ENCODE measurements at places on chromosomes 5 and 9.

DNA sequence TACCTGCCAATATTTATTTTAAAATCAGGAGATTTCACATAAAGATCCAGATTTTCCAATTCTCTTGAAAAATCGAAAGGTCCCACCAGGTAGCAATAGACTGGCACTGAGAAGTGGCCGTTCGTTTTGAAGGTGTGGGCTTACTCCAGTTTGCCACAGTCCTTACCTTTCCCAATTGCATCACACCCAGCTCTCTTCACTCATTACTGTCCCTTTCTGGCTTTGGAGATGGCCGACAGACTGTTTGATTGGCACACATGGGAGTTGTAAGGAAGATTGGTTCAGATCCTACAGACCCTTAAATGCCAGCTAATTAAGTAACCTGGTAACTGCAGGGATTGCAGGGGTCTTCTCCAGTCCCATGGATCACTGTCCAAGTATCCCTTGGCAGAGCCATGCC, 68.7 kb upstream of the LARP1 start:
- no peak for DNase-seq

DNA sequence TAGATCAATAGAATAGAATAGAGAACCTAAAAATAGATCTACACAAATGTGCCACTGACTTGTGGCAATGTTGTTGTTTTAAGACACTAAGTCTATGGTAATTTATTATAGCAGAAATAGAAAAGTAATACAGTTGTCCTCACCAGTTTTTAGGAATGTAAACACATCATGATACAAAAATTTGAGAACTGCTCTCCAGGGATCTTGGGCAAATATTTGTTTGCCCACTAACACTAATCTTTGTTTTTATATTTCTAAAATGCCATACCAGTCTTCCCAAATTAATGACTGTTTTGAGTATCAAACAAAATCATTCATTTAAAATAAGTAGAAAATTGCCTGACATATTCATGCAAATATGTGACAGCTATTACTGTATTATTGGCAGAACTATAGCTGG, 297.6 kb downstream of the BRINP1 start:
- no peak for DNase-seq

DNA sequence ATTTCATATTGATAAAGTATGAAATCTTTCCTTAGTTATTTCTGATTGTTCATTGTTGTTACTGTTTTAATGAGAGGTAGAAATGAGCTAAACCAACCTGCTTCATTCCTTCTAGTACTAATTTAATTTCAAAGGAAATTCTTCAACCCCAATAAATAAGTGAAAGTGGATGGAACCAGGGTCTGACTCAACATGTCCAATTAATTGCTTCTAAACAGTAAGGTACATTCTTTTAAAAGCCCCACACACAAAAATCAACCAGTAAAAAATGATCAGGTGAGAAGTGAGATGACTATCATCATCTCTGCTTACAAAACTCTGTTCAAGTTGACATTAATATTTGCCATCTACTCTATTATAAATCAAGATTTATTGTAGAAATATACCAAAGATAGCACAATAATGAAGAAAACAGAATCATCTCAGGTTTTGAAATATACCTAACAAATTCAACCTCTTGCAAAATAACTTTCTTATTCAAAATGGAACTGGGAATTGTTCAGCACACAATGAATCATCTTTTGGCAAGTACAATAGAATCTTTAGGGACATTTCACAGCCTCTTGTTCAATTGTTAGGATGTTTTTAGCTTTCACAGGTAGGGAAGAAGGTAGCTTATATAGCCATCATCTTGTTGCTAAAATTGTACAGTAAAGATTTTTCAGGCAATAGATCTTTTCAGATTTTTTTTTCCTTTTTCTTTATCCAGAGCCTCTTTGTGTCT, 114.5 kb downstream of the RPS23 start:
- no peak for DNase-seq

GRCh38 chr9:89419978-89420394, 77.9 kb downstream of the SEMA4D start:
- no peak for DNase-seq

DNA sequence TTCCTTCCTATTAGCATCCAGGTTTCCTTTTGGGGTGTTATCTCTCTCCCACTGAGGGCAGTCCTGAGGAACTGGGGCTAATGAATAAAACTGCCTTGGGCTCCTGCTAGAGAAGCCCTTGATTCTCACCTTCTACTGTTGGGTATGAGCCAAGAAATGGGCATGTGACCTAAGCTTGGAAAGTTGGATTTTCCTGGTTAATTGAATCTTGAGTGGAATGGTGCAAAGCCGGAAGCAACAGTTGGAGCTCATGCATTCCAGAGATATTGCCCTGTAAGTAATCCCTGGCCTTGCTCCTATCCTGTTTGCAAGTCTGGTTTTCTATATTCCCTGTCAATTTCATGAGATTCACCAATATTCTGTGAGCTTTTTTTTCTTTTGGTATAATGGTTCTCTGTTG, 158.5 kb upstream of the ELL2 start:
- DNase-seq, result no peak

DNA sequence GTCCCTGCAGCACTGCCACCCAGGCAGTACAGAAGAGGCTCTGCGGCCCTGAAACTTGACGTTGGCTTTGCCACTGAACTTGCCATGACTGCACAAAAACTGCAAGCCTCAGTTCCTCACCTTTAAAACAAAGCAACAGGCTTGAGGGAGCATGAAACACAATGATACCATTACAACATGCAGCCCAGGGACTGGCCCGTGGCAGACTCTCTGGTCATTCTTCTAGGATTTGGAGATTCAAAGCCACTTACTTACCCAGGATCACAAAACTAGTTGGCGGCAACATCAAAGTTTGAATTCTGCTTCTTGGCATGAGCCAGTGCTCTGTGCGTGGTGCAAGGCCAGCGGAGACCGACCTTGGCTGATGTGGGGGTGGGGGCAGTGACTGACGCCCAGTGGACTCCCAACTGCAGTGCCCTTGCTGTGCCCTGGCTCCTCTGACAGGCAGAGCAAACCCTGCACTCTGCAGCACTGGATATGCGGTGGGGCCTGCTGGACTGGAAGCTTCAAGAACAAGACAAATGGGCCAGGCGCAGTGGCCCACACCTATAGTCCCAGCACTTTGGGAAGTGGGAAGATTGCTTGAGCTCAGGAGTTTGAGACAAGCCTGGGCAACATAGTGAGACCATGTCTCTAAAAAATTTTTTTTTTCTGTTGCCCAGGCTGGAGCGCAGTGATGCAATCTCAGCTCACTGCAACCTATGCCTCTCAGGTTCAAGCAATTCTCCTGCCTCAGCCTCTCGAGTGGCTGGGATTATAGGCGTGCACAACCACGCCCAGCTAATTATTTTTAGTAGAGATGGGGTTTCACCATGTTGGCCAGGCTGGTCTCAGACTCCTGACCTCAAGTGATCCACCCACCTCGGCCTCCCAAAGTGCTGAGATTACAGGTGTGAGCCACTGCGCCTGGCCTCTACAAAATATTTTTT, 18.9 kb downstream of the SQSTM1 start:
- DNase-seq, result no peak

DNA sequence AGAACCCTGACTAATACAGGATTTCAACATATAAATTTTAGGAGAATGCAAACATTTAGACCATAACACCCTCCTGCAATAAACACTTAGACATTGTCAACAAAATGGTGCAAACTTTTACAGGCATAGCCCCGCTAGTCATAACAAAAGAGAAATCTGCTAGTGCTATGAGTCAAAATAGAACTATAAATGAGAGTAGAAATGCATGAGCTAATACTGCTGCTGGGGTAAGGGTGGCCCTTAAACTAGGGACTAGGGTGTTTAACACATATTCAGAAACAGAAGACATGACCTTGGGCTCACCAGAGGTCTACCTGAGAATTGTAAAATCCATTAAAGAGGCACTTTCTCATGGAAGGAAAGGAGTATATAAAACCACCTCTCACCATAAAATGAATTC, 131.6 kb downstream of the TLR4 start:
- DNase-seq, result no peak

- no peak for DNase-seq
Observed at GRCh38 chr5:59620535-59621212, 272.9 kb downstream of the PDE4D start.

GRCh38 chr5:81310402-81311063, 9.1 kb downstream of the ZCCHC9 start:
- DNase-seq, result no peak

GRCh38 chr9:100478192-100478591, 5.2 kb downstream of the TMEFF1 start:
- no peak for DNase-seq

DNA sequence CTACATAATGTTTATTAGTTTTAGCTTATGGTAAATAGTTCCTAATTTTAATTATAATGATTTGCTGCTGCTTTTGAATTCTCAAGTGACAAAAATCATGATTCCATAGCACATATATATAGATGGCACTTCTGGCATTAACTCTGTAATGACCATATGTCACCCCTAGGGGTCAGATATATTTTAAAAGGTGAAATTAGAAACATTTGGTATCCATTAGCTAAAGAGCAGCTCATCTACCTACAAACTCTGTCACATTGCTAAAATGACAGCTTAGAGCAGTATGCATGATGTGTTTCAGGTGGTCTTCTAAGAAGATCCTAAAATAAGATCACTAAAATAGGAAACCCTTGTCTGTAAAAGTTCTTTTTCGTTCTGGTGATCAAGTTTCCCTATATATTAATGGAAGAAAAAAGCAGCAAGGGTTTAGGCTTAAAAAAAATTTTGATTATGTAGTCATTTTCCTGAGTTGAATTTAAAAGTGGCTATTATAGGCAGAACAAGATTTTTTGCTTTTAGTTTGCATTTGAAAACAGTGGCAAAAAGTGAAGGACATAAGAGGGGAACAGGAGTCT, 157.7 kb upstream of the POU5F2 start:
- DNase-seq, result no peak

DNA sequence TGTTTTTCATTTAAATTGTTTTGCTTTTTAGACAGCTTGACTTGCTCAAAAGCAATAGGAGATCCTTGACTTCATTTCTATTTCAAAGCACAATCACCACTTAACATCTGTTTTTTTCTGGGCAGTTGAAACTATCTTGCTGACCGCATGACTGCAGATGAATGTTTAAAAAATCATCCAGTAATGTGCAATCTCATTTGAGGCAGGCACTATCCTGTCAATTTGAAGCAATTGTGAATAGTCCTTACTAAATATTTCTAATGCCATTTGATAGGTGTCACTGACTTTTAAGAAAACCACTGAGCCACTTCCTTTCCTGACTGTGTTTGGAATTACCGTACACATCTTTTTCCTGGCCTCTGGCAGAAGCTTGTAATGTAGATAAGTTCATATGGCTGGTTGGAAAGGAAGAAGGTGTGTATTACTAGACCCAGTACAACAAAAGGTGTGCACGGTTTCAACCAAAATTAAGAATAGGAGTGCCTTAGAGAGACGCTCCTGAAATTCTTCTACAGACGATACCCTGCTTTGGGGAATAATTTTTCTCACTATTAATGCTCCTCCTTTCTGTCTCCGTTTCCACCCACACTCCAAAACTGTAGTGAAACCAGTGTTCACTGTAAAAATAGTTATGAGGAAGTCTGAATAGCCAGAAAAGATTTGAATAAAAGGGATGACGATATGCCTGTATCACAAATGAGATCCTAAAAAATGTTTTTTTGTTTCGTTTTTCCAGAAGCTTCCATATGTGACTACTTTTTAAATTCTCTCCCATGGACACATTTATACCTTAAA, 136.7 kb upstream of the MOCS2 start:
- no peak for DNase-seq

DNA sequence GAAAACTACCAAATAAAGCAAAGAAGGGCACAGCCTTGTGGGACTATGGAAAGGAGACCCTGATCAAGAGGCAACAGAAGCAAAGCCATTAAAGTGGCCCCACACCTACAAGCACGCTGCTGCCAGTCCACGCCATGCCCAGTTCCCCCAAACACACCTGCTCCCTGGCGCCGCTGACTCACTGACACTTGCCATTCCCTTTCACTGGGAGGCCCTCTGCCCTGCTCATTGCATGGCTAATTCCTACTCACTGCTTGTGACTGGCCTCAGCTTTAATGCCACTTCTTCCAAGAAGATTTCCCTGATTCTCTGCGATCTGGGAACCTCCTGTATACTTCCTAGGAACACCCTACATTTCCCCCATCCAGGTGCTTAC, 71.2 kb upstream of the TAF1L start:
- no peak for DNase-seq

GRCh38 chr9:89609426-89610006, 4.7 kb downstream of the GADD45G start:
- no peak for DNase-seq

DNA sequence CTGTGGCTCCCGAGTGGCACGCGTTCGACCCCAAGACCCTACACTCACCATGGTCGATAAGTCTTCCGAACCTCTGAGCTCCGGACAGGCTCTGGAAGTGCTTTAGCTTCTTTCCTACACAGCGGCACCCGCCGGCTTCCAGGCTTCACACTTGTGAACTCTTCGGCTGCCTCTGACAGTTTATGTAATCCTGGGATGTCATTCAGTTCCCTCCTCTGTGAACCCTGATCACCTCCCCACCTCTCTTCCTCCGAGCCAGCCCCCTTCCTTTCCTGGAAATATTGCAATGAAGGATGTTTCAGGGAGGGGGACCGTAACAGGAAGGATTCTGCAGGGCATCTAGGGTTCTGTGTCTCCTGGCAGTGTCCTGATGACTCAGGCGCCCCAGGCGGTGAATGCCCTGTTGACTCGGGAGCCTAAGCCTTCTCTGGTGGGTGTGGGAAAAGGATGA, at the start of gene CD14:
CD14 (minus strand) TSS at position 155 of the 451 bp plus-strand sequence; CDS start at position 51, 104 bp downstream.
- no peak for DNase-seq

DNA sequence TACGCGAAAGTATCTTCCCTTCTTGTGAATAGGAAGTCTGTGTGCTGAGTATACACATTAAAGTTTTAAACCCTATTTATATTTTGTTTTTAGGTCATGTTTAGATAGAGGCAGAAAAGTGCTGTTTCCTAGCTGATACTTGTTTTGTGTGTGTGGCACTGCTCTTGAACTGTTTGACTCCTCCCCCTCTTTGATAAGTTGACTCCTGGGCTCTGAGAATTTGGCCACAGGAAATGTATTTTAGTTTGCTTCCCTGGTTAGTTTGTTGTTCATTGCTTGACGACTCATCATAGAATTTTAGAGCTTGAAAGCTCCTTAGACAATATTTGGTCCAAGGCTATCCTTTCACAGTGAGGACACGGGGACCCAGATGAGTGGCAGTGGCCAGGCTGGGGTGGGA, 2.0 kb upstream of the CDC14B start:
- no peak for DNase-seq

- no peak for DNase-seq
Observed at GRCh38 chr5:39485079-39485478, 60.3 kb upstream of the DAB2 start.

- no peak for DNase-seq
Observed at GRCh38 chr5:36414869-36415282, 113.2 kb upstream of the RANBP3L start.

- DNase-seq, result no peak
Observed at GRCh38 chr5:131281133-131281867, 17.4 kb downstream of the CDC42SE2 start.

- no peak for DNase-seq
Observed at GRCh38 chr5:128687930-128688329, 149.9 kb upstream of the FBN2 start.

- no peak for DNase-seq
Observed at GRCh38 chr5:158569534-158569933, 530.2 kb downstream of the EBF1 start.

GRCh38 chr5:157959370-157959769, 100.4 kb upstream of the CLINT1 start:
- no peak for DNase-seq
